ENCODE measurements at places on chromosomes 3 and 15.

DNA sequence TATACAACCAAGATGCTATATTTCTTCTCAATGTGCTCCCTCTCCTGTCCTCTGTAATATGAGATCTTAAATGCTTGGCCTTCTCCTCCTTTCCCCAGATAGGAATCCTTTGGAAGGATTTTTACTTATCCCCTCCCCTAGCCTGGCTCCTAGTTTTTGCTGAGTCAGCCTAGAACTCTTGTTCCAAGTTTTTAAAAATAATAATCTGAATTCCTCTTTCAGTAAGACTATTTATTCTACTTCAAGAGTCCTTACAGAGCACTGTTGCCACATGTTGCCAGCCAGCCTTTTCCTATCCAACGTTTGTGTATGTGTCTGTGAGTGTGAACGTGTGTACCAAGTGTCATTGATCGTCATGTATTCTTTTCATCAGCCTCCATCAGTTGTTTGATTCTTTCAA lies 11.0 kb upstream of the KCNMB2 start:
- no peak for DNase-seq

- no peak for DNase-seq
These were observed 104.4 kb upstream of the MCTP2 start for GRCh38 chr15:94127006-94127405.

DNA sequence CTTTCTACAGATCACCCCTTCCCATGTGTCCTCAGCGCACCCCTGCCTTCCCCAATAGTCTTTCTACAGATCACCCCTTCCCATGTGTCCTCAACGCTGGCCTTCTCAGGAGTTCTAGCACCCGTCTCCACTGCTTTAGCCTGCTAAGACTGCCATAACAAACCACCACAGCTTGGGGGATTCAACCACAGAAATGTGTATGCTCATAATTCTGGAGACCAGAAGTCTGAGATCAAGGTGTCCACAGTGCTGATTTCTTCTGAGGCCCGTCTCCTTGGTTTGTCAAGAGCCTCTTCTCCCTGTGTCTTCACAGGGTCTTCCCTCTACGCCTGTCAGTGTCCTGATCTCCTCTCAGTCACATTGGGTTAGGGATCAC lies 68.1 kb upstream of the CGNL1 start:
- no peak for DNase-seq

DNA sequence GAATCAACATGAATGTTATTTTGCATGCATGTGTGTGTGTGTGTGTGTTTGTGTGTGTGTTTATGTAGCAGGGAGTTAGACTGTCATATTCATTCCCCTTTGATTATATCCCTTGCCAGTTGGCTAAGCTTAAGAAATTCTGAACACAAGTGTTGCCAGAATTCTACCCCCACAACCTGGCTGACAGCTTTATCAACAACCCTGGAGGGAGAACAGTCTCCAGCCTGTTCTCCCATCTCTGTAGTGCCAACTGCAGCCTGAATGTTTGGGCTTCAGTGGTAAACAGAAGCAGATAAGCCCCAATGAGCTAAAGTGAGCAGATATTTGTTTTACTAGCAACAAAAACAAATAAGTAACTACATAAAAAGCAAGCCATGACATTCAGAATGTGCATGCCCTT lies 162.6 kb upstream of the ABI3BP start:
- DNase-seq, result no peak

GRCh38 chr3:9141928-9142289 lies 107.5 kb downstream of the SRGAP3 start:
- DNase-seq, result no peak

GRCh38 chr3:17023006-17023664 lies 138.4 kb downstream of the PLCL2 start:
- no peak for DNase-seq

DNA sequence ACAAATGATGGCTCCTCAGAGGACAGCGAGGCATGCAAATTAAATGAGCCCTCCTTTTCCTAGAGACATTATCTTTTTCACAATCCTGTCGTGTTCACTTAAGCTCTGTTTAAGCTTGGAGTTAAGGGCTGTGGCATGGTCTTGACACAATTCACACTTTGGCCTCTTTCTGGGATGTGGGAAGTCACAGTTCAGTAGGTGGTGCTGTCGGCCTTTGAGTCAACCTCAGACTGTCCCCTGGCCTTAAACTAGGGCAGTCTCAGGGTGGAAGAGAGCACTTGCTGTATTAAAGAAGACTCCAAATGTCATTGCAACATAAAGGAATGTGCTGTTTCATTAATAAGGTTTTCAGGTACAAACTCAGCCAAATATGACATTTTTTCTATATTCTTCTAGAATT lies 351.0 kb downstream of the MCTP2 start:
- peak; percentile 20 for DNase-seq

DNA sequence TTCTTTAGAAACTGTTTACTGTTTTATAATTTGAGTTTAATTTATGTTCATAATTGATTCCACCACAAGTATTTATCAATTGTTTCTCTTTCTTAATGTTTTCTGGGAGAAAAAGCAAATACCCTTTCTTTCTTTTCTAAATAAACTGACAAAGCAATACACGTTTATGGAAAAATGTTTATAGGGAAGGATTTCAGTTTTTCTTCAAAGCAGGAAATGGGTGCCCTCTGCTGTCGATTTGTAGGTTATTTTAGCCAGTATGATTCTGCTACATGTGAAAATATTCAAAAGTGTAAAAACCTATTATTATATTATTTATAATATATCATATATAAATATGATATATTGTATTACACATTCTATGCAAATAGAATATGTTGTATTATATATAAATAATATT lies 921.0 kb upstream of the ROBO1 start:
- DNase-seq, result peak; percentile 19

- no peak for DNase-seq
These were observed 32.3 kb upstream of the AMOTL2 start for GRCh38 chr3:134406331-134407238.

Data from MM.1S (cell line).